ENCODE measurements at places on chromosomes 3 and 15.

DNA sequence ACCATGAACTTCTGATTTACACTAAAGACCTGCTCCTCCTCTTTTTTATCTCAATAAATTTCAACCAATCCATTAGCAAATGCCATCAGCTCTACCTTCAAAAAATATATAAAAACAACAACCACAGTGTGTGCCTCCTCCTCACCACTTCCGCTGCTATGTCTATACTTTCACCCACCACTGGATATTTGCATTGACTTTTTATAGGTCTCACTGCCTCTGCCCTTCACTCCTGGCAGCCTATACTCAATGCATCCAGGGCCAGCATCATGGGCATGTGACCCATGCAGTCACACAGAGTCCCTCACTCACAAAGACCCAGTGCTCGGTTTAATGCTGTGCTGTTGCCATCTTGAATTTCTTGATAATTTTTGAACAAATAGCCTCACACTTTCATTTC, 53.5 kb upstream of the CCDC54 start:
- no peak for DNase-seq

GRCh38 chr15:89399238-89400115, 64.9 kb upstream of the POLG start:
- DNase-seq = no peak

GRCh38 chr15:39833515-39833981, 50.9 kb upstream of the FSIP1 start:
- DNase-seq = no peak

- no peak for DNase-seq
These were observed 80.6 kb upstream of the PRR20G start for GRCh38 chr3:127368186-127369032.

- DNase-seq = no peak
These were observed 18.7 kb downstream of the AP3S2 start for GRCh38 chr15:89874926-89875564.

DNA sequence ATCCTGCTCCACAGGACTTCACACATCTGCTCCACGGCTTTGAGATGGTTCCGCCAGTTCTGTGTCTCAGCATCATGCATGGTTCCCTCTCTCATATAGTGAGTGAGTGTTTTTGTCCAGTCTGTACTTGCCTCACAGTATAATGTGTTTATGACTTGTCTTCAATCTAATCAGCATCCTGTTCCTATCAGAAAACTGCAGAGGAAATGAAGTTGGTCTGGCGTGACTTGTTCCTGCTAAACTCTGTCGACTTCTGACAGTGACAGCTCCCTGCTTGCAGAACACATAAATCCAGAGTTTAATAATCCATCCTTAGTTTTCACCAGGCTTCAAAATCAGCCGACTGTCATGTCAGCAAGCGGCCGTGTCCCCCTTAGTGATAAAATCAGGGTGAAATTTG, 222.3 kb downstream of the SLCO3A1 start:
- no peak for DNase-seq

GRCh38 chr3:104909198-104909597, 457.5 kb upstream of the ALCAM start:
- DNase-seq = peak; percentile 29

GRCh38 chr3:16908016-16908807, 23.5 kb downstream of the PLCL2 start:
- DNase-seq = no peak

DNA sequence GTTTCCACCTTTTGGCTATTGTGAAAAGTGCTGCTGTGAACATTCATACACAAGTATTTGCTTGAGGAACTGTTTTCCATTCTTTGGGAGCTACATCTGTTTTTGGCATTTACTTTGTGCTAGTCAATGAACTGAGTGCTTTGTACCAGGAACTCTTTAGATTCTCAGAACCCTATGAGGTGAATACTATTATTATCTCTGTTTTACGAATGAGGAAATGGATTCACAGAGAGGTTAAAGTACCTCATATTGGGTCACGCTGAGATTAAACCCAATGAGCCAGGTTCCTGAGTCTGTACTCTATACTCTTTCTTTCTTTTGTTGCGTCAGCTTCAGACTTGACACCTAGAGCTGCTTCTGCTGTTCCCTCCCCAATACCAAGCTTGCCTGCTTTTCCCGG, 358.1 kb downstream of the CNTN4 start:
- no peak for DNase-seq

DNA sequence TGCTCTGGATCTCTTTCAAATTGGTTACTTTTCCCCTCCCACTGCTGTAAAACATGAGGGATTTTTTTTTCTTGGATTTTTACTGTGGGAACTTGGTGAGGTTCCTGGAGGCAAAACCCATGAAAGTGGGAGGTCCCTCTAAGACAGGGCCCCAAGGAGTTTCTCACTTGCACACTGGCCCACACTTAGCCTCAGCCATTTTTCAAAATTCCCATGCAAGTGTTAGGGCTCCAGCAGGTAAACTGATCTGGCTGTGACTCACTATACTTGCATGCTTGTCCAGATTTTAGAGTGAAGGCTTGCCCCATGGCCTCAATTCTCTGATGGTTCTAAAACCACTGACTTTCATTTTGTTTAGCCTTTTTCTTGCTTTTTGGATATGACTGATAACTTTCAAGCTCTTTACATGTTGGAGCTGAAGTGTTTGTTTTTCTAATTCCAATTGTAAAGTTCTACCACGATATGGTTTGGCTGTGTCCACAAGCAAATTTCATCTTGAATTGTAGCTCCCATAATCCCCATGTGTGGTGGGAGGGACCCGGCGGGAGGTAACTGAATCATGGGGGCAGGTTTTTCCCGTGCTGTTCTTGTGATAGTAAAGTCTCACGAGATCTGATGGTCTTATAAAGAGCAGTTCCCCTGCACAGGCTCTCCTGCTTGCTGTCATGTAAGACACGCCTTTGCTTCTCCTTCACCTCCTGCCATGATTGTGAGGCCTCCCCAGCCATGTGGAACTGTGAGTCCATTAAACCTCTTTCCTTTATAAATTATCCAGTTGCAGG, 37.7 kb downstream of the MCCC1 start:
- DNase-seq = no peak

DNA sequence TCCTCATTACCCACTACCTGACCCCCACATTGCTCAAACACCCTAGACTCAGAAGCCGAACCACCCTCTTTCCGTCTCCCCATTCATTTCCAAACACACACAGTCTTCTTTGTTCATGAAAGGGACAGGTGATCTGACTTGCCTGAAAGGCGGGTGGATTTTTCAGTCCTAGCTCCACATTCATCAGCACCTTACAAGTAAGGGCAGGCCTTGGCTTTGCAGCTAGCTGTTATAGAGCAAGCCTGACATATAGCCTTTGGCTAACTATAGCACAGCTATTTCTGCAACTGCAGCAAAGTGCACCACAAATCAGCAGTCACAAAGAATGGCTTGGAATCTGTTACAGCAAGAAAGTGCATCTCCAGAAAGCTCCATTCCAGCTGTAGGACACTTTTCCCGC, 139.8 kb downstream of the XXYLT1 start:
- no peak for DNase-seq

DNA sequence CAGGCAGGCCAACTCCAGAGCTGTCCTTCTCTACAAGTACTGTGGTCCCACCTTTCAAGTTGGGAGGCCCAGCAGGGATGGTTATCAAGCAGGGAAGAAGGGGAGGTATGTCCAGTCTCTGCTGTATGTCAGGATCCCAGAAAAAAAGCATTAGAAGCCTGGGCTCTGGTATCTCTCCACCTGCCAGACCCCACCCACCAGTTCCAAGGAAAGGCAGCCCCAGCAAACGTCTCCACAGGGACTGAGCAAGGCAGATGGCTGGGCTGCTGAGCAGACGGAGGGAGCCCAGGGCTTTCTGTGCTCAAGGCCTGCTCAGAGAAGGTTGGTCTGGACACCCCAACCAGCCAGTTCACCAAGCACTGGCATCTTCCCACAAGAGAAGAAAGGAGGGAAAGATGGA, 287.8 kb downstream of the XXYLT1 start:
- no peak for DNase-seq

DNA sequence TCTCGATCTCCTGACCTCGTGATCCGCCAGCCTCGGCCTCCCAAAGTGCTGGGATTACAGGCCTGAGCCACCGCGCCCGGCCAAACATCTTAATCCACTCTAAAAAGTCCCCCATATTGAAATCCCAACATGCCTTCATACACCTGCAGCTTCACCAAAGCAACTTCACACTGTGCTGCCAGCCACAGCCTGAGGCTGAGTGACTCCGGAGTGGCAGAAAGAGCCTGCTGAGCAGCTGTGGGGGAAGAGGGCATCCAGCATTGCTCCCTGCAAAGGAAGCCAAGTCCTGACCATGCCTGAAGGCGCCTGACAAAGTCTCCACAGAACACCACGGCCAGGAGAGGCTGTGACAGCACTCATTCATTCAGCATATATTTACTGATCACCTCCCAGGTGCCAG, 21.6 kb upstream of the VGLL4 start:
- DNase-seq = no peak

- no peak for DNase-seq
These were observed 233.2 kb upstream of the TPM1 start for GRCh38 chr15:62809115-62809967.

- no peak for DNase-seq
These were observed 28.9 kb downstream of the CLDN18 start for GRCh38 chr3:138038725-138039462.

- DNase-seq = no peak
These were observed 33.1 kb upstream of the EIF5A2 start for GRCh38 chr3:170941551-170941950.

DNA sequence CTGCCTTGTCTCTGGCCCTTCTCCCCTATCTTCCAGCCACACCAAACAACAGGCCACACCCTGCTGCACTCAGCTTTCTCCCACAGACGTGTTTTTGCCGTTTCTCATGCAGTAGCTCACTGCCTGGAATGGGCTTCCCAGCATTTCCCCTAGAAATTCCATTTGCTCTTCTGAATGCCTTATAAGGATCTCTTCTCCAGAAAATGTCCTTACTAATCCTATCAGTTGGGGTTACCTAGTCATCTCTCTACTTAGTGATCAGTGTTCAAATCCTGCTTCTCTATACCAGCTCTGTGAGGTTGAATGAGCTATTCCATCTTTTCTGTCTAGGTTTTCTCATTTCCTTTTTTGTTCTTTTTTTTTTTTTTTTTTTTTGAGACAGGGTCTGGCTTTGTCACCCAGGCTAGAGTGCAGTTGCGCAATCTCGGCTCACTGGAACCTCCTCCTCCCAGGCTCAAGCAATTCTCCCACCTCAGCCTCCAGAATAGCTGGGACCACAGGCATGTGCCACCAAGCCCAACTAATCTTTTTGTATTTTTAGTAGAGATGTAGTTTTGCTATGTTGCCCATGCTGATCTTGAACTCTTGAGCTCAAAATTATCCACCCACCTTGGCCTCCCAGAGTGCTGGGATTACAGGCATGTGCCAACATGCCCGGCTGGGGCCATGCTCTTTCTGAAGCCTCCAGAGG, 98.2 kb upstream of the CHD2 start:
- DNase-seq = no peak

DNA sequence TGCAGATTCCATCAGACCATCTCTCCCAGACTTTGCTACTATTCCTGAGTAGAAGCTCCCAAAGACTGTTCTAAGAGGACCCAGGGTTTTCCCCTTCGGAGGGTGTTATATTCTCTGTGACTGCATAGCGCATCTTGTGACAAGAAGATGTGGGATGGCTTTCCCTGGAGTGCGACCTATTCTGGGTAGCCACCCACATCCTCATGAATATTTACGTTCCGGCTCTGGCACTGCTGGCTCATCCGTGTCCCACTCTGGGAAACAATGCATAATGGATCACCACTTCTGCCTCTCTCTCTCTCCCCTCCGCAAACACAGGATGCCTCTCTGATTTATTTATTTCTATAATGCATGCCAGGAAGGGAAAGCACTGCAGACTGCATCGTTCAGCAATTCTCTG, 166.1 kb downstream of the PYDC2 start:
- no peak for DNase-seq

DNA sequence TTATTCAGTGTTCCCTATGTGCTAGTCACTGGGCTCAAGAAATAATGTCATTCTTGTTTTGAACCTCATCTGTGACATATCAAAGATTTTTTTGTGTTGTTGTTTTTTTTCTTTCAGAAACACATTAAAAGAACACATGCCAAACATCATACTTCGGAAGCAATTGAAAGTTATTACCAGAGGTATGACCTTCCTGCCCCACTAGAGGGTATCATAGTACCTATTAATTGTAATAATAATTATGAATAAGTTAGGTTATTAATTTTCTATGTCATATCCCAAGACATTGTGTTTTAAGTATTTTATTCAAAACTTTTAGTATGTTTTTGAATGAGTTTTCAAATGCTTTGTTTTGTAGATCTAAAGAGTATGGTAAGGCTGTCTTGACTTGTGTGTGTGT, 65.7 kb downstream of the CDIN1 start:
- DNase-seq = no peak

GRCh38 chr3:169458752-169459151, 204.8 kb downstream of the MECOM start:
- DNase-seq = no peak

GRCh38 chr3:47412842-47413520, 32.2 kb downstream of the PTPN23 start:
- no peak for DNase-seq

GRCh38 chr3:34882764-34883163, 756.6 kb upstream of the ARPP21 start:
- no peak for DNase-seq

DNA sequence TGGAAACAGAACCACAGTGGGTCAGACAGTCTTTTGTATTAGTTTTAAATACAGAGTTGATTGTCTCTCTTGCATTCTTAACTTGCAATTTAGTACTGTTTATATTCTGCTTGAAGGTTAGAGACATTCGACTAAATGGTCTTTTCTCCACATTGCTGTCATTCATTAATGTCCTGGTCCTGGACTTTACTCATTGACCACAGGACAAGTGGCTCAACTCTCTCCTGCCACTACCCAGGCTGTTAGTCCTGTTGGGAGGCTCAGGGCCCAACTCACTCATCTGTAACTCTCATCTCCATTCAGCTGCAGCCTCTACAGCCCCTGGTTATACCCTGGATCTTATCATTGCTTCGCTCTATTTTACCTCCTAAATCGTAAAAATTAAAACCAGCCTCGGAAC, 427.4 kb downstream of the LPP start:
- no peak for DNase-seq

DNA sequence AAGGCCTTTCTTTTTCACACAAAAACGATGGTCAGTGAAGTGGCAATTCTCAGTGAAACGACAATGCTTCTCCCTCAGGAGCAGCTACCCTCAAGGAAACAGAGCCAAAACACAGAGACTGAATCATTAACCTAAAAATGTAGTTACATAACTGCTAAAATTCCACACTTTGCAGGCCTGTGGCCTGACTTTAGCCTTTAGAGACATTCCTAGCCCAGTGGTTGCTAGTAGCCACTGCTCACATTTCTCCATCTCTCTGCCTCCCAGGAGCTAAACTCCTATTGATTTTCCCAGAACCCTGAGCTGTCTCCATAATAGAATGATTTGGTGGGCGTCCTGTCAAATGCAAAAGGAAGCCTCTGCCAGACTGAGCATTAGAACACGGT, 630.1 kb upstream of the KCNMB2 start:
- no peak for DNase-seq

- DNase-seq = no peak
These were observed 52.5 kb downstream of the CYP11A1 start for GRCh38 chr15:74314795-74315438.

DNA sequence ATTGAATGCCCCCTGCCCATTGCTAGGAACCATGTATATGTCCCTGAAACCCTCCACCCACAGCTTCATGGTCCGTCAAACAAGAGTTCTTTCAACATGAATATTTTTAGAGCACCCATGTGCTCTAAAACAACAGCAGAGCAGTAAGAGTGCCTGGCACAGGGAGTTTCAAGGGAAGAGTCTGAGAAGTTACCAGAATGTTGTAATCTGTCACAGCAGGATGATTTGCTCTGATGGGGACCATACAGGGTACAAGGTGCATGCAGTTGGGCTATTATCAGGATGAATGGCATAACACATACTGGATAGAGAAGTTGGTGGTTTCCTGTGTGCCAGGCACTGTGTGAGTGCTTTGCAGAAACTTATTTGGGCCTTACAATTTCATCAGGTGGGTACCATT, 27.8 kb upstream of the FLNB start:
- no peak for DNase-seq

Measured in forelimb muscle (tissue), 1 donor.